Stimulated activated CD8-positive, alpha-beta memory T cell treated with anti-CD3 and anti-CD28 coated beads, Interleukin-15, amount 100 ng/mL, for 4 hours (primary cell): ENCODE measurements at places on chromosomes 5 and 9.

GRCh38 chr5:148956477-148957385 is 106.1 kb downstream of the SH3TC2 start:
- no peak for DNase-seq

- no peak for DNase-seq
Measured at GRCh38 chr5:78755822-78756429, 107.4 kb upstream of the LHFPL2 start.

DNA sequence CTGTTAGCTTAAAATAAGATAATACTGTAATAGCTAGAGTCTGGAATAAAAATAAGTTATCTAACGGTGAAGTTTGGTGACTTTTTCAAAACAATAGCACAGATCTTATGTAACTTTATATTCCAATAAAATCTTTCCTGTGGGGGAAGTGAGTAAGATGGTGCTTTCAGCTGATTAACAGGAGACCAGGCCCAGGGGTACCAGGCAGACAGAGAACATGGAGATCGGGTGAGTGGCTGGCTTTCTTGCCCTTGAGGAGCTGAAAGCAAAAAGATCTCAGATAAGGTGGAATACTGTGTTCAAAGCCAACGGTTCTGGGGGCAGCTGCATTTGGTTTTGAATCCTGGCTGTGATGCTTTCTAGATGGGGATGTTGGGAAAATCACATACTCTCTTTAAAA is 61.3 kb downstream of the MAT2B start:
- no peak for DNase-seq

GRCh38 chr5:158375531-158375930 is 516.6 kb upstream of the CLINT1 start:
- DNase-seq, result no peak

DNA sequence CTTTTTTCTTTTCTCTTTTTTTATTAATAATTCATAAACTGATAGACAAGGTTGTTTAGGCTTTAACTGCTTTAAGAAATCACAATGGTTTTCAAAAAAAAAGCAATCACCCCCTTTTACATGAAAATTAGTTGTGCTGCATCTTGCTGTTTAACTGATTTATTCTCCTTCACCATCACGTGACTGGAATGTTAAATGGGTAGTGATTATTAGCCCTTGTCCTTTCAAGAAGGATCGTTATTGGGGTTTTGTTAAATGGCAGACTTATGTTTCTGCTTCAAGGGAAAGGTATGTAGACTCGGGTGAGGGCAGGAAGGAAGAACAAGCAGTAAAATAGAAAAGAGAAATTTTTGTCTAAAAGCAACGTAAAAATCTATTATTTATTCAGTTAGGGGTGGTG is 175.6 kb upstream of the TLE4 start:
- no peak for DNase-seq
